ENCODE measurements at places on chromosomes 12 and 14.
A peak's percentile ranks its signal among the peaks of the same experiment; 100 is the strongest.

DNA sequence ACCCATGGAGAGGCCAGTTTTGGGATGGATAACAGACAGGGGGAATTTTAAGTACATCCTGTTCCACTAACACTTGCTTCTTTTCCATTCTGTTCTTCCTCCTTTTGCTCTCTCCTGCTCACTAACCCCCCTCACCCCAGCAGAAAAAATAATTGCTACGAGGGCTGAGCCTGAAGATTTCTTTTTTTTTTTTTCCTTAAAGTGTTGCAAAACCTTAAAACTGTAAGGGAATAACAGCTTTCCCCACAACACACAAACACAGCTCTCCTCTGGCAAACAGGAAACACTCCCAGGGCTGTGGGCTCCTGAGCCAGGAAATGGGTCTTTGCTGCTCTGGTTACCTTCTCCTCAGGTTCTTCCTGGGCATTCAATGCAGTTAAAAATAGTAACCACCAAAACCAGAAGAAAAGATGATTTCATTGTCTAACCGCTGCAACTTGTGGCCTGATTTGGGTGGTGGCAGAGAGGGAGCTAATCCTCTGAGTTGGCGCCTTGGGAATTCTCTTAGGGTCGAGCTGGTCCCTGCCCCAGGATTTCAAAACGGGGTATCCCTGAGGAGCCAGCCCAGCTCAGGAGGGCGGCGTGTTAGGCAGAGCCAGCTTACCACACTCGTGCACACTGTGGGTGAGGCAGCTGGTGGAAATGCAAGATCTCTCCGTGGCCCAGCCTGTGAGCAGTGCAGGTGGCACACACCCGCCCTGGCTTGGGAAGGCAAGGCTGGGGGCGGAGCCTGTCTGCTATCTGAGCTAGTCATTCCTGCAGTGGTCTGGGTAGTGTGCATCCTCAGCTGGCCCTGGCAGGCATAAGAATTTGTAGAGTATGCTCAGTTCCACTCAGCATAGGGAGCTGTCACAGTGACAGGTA, 17.1 kb upstream of the EMP1 start:
- DNase-seq = peak; percentile 44

- no peak for DNase-seq
Observed at GRCh38 chr14:40218282-40218941, 786.2 kb upstream of the FBXO33 start.

DNA sequence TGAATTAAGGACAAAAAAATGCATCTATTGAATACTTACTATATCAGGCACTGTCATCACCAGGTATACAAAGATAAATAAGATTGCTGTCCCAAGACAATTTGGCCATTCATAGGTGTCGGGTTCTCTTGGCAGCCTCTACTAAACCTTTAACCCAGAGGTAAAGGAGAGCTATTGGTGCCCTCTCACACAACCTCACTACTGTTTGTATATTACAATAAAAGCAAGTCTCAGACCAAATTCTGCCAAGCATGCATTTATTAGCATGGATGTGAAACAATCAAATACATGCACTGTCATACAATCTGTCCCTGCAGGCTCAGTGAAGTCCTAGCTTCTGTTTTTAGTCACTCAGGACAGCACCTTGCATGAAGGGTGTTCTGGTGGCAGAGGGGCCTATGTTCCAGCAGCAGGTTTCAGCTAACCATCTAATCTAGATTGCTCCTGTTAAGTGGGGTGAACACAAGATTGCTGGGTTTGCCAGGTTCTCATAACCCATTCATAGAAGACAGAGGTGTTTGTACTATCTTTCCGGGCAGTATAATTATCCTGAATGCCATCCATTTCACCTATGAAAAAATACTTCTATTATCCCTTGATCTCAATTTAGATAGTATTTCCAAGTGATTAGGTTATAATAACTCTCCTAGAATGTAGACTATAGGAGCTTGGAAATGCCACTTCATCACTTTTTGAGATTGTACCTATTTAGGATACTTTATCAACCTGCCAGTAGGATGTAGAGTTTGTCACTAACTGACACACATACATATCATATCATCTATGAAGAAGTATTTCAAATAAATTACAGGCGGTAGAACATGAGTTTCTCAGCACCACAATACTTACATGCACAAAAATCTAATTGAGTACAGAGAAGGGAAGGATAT, 254.0 kb upstream of the KRR1 start:
- no peak for DNase-seq

DNA sequence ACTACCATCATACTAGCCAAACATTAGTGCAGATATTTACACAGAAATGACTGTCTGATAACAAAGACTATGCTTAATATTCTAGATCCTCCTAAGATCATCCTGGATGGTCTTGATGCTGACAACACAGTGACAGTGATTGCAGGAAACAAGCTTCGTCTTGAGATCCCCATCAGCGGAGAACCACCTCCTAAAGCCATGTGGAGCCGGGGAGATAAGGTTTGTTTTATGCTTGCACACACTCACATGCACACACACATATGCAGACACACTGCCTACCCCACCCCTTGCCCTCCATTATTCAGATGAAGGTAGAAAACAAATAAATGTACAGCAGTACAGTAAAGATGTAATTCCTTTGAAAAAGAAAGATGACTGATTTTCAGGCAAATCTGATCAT, 44.4 kb upstream of the CHPT1 start:
- DNase-seq = no peak

GRCh38 chr12:64080319-64081007, 141.6 kb downstream of the KICS2 start:
- no peak for DNase-seq

- DNase-seq = peak; percentile 83
Observed at GRCh38 chr12:49763006-49763591, 21.7 kb downstream of the TMBIM6 start.

GRCh38 chr12:59650588-59651228, 54.9 kb downstream of the SLC16A7 start:
- DNase-seq = no peak

- DNase-seq = no peak
Observed at GRCh38 chr14:20177433-20177974, 13.2 kb upstream of the OR11G2 start.

- DNase-seq = no peak
Observed at GRCh38 chr12:109432431-109432830, 44.7 kb downstream of the KCTD10 start.

DNA sequence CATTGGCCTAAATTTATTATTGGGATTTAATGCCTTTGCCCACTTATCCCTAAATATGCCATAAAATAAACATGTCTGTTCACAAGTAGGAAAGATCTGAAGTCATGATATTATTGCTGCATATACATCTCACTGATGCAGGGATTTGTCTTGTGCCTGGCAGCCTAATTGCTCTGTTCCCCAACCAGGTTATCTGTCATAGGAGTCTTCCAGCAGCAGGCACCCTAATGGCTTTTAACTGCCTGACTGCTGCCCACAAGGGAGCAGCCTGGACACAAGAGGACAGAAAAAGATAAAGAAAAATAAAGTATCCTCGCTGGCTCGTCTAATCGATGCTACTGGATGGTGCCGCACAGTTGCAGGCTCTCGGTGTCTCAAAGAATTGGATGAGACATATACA, 337.6 kb upstream of the FAR2 start:
- no peak for DNase-seq

DNA sequence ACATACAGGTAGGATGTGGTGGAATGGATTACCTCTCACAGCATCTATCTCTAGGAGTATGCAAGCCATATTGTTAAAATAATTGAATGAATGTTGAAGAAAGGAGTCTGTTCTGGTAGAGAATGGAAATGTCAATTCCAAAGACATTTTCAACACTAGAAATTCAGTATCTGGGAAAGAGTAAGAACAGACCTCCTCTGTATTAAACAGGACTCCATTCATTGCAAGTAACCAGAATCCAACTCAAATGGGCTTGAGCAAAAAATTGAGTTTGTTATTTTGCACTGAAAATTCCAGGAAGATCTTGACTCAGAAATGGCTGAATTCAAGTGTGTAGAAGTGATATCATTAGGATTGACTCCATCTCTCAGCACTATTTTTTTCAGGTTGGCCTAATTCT, 168.1 kb downstream of the C12orf42 start:
- no peak for DNase-seq

DNA sequence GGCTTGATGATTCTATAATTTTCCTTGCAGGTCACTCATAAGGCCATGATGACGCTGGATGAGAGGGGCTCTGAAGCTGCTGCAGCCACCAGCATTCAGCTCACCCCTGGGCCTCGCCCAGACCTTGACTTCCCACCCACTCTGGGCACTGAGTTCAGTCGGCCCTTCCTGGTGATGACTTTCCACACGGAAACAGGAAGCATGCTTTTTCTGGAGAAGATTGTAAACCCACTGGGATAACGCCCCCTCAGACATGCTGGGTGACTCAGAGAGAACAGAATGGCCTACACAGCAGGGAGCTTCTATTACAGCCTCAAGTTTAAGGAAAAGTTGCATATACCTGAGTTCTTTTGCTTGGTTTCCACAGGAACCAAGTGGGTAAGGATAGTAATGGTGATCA, 34.3 kb downstream of the SERPINA3 start:
- DNase-seq = no peak

DNA sequence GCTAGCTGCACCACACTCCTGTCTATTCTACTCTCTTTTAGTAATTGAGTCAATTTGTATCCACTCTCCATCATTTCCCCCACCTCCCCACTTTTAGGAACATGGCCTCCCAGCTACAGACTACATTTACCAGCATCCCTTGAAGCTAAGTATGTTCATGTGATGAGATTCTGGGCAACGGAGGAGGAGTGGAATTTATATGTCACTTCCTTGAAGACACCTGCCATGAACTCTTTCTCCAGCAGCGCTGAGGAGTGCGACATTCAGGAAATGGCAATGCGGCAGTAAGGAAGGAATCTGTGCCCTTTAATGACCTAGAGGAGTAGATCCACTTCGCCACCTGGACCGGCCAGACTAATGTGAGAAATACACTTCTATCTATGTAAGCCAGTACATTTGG, 243.7 kb upstream of the DIO2 start:
- no peak for DNase-seq

DNA sequence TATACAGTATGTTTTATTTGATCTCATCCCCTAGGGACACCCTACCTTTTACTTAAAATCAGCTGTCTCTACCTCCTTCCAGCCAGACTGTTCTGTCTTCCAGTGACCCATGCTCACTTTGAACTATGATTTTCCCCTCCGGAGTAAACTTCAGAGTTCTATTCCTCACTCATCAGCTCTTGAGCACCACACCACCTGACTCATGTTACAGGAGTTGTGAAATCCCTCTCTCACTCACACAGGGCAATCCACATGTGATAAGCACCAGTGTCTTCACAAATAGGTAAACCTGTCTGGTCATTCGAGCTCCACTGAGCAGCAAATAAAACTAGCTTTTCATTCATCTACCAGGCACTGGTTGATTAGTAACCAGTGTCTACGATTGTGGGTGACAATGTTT, 177.3 kb upstream of the BMP4 start:
- no peak for DNase-seq

DNA sequence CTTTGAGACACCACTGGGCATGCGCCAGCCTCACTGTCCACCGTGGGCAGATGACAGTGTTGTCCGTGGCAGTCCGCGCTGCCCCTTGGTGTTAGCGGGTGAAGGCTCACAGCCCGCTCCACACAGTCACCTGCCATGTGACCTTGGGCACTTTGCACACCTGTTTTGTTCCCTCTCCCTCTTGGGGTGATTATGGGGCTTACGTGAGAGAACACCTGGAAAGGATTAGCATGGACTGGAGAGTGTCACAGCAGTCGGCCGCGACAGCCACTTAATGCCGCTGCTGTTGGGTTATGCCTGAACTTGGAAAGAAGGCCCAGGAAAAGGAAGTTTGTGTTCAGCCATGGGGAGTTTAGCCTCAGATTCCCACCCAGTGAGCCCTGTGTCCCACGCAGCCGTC, 94.2 kb downstream of the DDX51 start:
- DNase-seq = no peak

DNA sequence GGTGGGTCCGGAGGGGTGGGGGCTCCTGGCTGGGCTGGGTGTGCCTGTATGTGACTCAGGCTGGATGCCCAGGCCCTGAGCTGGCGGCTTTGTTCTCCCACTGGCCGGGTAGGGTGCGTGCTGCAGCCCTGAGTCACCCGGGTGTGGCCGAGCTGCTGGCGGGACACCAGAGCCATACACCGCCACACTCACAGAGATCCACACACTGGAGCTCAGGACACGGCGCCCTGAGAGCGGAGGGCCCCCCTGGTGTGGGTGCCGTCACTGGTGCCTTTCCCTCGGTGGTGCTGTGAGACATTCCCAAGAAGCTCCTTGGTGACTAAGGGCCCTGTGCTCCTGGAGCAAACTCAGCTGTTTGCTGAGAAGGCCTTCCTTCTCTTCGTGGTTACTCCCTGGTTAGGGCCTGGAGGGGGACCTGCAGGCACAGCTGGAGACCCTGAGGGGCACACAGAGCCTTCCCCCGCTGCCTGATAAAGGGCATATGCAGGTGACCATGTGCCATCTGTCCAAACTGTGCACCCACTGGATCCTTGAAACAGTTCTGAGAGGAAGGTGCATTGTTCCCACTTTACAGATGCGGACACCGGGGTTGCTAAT, 44.3 kb downstream of the KRT80 start:
- no peak for DNase-seq

- no peak for DNase-seq
Observed at GRCh38 chr12:94457311-94457710, 2.4 kb downstream of the CEP83 start.

DNA sequence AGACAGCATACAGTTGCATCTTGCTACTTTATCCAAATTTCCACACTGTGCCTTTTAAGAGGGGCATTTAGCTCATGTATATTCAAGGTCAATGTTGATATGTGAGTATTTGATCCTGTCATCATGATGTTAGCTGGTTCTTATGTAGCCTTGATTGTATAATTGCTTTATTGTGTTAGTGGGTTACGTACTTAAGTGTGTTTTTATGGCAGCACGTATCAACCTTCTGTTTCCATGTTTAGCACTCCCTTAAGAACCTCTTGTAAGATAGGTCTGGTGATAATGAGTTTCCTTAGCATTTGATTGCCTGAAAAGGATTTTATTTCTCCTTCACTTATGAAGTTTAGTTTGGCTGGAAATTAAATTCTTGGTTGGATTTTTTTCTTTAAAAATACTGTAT, 445.2 kb downstream of the NAV3 start:
- DNase-seq = no peak

GRCh38 chr14:91660790-91661189, 71.1 kb downstream of the CATSPERB start:
- no peak for DNase-seq

DNA sequence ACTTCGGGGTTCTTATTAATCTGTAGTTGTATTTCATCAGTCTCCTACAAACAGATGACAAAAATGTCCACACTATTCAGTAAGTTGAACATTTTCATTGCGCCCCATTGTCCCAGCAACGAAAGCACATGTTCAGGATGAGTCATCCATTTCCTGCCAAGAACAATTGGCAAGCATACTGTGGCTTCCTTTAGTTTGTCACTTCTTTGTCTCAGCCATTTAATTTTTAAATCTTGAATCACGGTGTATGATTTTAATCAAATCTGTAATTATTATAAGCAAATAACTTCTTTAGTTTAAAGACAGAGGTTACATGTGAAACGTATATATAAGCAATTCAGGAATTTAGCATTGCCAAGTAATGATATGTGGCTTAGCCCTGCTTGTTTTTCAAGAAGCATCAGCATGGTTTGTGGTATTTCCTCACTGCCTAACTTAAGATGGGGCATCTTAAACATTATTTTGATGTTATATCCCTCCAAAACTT, 211.3 kb upstream of the KRR1 start:
- DNase-seq = peak; percentile 50
